Activated CD4-positive, alpha-beta T cell treated with anti-CD3 and anti-CD28 coated beads, Interleukin-2, Interleukin-6, amounts not matched to agents 100 ng/mL and 50 ng/mL, durations not matched to agents 16 hours and 8 hours (primary cell): ENCODE measurements at places on chromosomes 7 and 10.

DNA sequence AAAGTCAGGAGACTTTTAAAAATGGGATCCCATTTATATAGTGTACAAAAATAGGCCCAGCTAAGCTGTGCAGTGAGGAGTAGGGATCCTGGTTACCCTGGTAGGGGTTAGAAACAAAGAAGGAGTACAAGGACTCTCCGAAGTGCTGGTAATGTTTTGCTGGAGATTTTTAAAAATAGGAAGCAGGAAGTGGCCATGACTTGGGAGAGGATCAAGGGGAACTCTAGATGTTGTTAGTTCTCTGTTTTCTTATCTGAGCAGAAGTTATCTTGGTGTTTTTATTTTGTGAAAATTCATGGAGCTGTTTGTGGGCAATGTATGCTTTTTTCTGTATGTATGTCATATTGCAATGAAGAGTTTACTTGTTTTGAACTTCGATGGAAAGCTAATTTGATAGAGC, 373.9 kb downstream of the SFMBT2 start:
- no peak for DNase-seq

DNA sequence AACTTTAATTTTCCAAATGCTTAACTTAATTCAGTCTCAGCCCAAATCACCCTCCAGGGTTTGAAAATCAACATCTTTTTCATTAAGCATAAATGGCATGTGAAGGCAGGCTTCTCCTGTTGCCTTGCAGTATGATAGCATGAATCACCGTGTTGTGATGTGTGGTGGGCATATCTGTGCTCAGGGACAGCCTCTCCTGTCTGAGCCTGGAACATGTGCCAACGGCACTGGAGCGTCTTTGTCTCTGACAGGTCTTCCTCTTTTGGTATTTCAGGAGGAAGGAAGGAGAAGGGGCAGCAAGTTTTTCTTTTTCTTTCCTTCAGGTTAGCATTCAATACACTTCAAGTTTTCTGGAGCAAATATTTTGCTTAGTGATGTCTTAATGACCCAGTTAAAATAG, 57.6 kb downstream of the LRGUK start:
- DNase-seq = no peak

- no peak for DNase-seq
Observed at GRCh38 chr7:30845426-30846135, 66.1 kb upstream of the AQP1 start.

DNA sequence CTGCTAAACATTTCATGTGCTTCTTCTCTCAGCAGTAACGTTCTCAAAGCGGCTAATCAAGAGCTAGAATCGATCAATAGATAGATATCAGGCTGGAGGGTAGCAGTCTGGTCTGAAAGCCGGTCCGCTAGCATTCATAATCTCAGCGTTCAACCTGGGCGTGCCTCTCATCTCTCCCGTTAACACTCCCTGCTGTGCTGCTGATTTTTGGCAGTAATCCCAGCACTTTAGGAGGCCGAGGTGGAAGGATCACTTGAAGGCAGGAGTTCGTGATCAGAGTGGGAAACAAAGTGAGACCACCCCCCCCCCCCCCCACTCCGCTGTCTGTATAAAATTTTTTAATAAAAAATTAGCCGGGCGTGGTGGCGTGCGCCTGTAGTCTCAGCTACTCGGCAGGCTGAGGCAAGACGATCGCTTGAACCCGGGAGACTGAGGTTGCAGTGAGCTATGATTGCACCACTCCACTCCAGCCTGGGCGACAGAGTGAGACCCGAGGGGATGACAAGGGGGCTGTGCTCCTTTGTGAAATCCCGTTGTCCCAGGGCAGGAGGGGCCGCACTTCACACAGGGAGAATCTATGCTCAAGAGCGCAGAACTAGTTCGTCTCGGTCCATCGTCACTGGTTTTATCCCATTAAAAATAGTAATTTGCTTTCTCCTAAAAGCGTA, 624 bp upstream of the CEP55 start:
- peak; percentile 28 for DNase-seq

GRCh38 chr7:66183700-66184099, 21.4 kb upstream of the TPST1 start:
- no peak for DNase-seq

DNA sequence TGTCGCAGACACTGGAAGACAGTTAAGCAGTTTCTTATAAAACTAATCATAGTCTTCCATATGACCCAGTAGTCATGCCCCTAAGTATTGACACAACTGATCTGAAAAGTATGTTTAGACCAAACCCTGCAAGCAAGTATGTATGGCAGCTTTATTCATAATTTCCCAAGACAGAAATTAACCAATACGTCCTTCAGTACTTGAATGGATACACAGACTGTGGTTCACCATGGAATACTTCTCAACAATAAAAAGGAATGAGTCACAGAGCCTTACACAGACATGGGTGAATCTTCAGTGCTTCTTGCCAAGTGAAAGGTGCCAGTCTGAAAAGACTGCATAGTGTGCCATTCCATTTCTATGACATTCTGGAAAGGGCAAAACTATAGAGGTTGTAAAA, 50.2 kb upstream of the AKR1E2 start:
- DNase-seq = no peak

DNA sequence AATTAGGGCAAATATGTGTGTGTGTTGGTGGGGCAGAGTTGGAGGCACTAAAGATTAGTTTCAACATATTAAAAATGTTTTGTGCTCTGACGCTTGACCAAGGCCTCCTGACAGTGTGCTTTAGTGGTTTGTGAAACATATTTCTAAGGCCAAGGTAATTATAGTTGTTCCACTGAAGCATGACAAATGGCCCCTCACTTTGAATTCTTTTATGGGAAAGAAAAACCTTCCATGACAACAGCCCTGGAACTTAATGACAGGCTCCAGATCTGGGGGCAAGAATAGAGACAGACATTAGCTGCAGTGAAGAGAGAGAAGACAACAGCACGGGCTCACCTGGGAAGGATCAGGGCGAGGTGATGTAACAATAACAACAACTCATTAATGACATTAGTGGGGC, 155.8 kb downstream of the CHN2 start:
- DNase-seq = no peak
